H1 (cell line): ENCODE measurements at places on chromosomes 11 and 22.

GRCh38 chr22:31206896-31207687 is 5.0 kb upstream of the LIMK2 start:
- H3K36me3 ChIP-seq, result no peaks in the 10 kb centered on the region
- H3K4me1 ChIP-seq, result 0 out of 2 replicates have a peak, but pooled peaks cover 2% of the 10 kb centered on the region
- no peaks in the 10 kb centered on the region for H3K27me3 ChIP-seq
- DNase-seq, result no peak
- no peak overlapping the region for H3K4me3 ChIP-seq
- no peak overlapping the region for H3K27ac ChIP-seq

DNA sequence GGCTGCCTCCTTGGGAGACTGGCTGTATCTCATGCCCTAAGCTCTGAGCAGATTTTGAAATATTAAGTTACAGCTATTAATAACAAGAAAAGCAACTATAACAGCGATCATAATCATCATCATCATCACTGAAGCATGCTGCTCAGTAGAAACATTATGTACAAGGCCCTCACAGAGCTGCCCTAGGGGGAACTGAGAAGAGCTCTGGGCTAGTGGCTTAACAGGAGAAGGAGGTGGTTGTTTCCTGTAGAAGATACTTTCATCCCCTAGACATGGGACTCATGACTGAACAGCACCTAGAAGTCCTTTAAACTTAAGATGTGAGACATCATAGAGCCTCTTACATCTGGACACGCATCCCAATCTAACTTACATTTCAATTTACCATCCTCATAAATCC is 332.8 kb upstream of the PLET1 start:
- H3K27me3 ChIP-seq, result no peaks in the 10 kb centered on the region
- DNase-seq, result no peak
- no peak overlapping the region for H3K27ac ChIP-seq
- H3K36me3 ChIP-seq, result no peaks in the 10 kb centered on the region

DNA sequence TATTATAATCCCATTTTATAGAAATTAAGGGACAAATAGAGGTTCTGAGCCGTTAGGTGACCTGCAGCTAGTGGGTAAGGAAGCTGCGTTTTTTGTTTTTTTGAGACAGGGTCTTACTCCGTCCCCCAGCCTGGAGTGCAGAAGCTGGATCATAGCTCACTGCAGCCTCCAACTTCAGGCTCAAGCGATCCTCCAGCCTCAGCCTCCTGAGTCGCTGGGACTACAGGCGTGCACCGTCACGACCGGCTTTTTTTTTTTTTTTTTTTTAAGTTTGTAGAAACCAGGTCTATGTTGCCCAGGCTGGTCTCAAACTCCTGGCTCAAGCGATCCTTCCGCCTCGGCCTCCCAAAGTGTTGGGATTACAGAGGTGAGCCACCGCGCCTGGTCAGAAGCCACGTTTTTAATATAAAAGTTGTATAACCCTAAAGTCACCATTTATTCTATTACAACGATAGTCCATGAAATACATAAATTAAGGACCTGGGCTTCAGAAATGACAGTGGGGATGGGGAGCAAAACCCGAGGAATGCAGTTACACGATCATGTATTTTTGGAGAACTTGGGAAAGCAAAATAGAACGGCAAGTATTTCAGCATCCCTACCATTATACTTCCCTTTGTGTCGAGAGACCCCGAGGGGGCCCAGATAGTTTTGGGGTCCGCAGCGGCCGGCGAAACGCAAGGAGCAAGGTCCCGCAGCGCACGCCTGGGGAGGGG is 638 bp downstream of the SAAL1 start:
- peak overlapping the region; percentile 92 for H3K4me3 ChIP-seq
- no peak for DNase-seq
- H3K4me1 ChIP-seq, result no peaks in the 10 kb centered on the region
- no peaks in the 10 kb centered on the region for H3K27me3 ChIP-seq
- H3K36me3 ChIP-seq, result peaks cover 32% of the 10 kb centered on the region
- H3K27ac ChIP-seq, result peak overlapping the region; percentile 75

GRCh38 chr22:39068033-39068785 is 8.9 kb upstream of the APOBEC3G start:
- no peaks in the 10 kb centered on the region for H3K27me3 ChIP-seq
- no peaks in the 10 kb centered on the region for H3K36me3 ChIP-seq
- no peak for DNase-seq
- H3K4me3 ChIP-seq, result no peak overlapping the region

DNA sequence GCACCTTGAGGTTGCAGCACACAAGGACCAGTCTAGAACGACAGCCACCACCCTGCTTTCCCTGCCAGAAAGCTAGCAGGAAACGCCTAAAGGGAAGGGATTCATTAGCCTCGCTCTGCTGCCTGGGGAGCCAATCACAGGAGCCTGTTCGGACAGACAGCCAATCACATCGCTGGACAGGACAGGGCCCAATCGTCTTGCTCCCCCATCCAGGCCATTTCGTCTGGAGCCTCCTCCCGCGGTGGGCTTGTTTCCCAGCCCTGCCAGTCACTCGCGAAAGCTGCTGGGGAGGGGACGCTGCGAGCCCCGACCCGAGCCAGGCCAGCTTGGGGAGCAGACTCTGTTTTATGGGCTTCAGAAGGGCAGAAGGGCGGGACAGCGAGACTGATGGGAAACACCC is 79.8 kb upstream of the NCAM1 start:
- peak overlapping the region; percentile 41; the same call in 1 of the 2 replicates for H3K4me3 ChIP-seq
- no peaks in the 10 kb centered on the region for H3K36me3 ChIP-seq
- H3K4me1 ChIP-seq, result no peaks in the 10 kb centered on the region
- peak; percentile 7 for DNase-seq

- H3K4me3 ChIP-seq, result no peak overlapping the region
- no peaks in the 10 kb centered on the region for H3K36me3 ChIP-seq
- H3K27ac ChIP-seq, result no peak overlapping the region
- no peaks in the 10 kb centered on the region for H3K27me3 ChIP-seq
Observed at GRCh38 chr11:131912134-131912533, 541.7 kb downstream of the NTM start.

- no peaks in the 10 kb centered on the region for H3K4me1 ChIP-seq
- no peak for DNase-seq
- no peaks in the 10 kb centered on the region for H3K27me3 ChIP-seq
- no peak overlapping the region for H3K27ac ChIP-seq
- H3K36me3 ChIP-seq, result no peaks in the 10 kb centered on the region
Observed at GRCh38 chr11:84056653-84057376, 770.6 kb upstream of the CCDC90B start.

GRCh38 chr11:119144825-119145486 is 3.9 kb upstream of the ABCG4 start:
- no peak overlapping the region for H3K27ac ChIP-seq
- no peak overlapping the region for H3K4me3 ChIP-seq
- H3K36me3 ChIP-seq, result no peaks in the 10 kb centered on the region
- no peak for DNase-seq

- peaks cover 10% of the 10 kb centered on the region for H3K4me1 ChIP-seq
- H3K27me3 ChIP-seq, result no peaks in the 10 kb centered on the region
- no peak for DNase-seq
- no peaks in the 10 kb centered on the region for H3K36me3 ChIP-seq
Observed at GRCh38 chr11:33692013-33692504, 8.6 kb downstream of the C11orf91 start.

DNA sequence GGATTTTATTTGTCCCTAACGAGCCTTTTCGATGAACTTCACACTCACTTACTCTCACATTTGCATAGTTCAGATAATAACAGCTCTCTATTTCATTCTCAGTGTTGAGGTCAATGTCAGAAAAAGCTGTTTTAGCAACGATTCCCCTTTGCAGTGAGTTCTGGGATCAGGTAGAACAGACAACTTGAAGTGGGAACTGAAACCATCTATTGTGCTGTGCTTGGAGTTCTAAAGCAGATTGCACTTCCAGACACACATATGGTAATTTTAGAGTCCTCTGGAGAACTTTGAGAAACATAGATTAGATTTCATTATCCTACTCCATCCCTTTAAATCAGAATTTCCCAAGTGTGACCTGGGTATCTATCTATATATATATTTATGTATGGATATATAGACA is 124.6 kb upstream of the BLID start:
- no peaks in the 10 kb centered on the region for H3K4me1 ChIP-seq
- no peaks in the 10 kb centered on the region for H3K27me3 ChIP-seq
- no peak overlapping the region for H3K27ac ChIP-seq
- no peak for DNase-seq

- no peaks in the 10 kb centered on the region for H3K27me3 ChIP-seq
- H3K36me3 ChIP-seq, result peaks cover 10% of the 10 kb centered on the region
- peak overlapping the region; percentile 82 for H3K4me3 ChIP-seq
Observed at GRCh38 chr11:123742031-123742723, 717 bp upstream of the ZNF202 start.
